Stimulated activated CD4-positive, alpha-beta T cell treated with anti-CD3 and anti-CD28 coated beads, Interleukin-12 subunit alpha, Interleukin-12 subunit beta, amount 100 ng/mL, for 24 hours (primary cell): ENCODE measurements at places on chromosomes 2 and 18.

DNA sequence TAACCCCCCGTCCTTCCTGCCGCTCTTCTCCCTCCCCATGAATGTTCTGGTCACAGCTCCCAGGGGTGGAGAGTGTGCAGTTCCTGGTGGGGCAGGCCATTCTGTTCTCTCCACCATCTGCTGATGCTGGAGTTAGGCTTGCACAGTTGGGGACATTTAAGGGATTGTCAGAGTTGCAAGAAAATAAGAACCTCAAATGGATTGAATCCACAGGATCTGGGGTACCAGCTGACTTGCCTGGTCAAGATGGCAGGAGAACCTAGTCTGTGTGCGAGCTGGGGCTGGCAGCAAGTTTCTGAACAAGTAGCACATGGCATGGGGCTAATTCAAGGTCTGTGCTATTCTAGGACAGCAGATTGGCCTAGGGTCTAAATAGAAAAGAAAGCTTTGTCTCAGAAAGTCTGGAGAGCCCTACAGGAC is 60.8 kb upstream of the TXNDC2 start:
- DNase-seq: no peak

DNA sequence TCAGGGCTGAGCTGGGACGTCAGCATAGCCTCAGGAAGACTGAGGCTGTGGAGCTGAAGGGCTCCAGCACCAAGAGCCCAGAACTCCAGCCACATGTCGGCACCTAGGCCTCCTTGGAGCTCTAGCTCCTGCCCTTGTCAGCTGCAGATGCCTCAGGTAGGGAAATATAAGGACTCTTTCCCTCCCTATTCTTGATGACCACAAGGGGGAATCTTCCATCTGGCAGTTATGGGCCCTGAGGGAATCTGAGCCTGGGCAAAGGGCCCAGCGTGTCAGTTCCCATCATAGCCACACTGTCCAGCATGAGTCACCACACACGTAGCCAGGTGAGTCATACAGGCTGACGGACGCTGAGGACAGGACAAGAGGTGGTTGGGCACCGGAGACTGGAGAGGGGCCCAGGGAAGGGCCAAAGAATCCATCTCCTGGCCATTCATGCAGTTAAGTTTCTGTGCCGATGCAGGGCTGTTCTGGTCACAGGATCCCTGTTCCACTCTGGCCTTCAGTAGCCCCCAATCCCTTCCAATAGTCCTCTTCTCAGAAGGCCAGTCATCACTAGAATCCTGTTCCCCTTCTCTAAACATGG is 1.8 kb downstream of the MPV17 start:
- no peak for DNase-seq

DNA sequence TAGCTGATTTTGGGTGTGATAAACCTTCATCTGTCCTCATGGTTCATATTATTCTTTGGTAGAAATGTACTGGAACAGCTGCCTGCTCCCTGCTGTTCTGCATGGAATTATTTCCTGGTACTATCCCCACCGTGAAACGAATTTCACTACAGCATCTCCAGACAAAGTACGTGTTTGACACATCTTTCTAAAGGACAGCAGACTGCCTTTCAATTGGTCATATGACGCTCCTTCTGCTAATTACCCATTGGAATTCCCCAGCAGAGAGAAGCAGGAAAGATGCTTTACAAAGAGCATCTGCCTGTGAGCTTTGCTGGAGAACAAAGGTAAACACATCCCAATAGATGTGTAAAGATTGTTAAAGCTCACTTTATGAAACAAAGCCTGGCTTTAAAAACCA is 4.4 kb upstream of the RFX8 start:
- DNase-seq: no peak

DNA sequence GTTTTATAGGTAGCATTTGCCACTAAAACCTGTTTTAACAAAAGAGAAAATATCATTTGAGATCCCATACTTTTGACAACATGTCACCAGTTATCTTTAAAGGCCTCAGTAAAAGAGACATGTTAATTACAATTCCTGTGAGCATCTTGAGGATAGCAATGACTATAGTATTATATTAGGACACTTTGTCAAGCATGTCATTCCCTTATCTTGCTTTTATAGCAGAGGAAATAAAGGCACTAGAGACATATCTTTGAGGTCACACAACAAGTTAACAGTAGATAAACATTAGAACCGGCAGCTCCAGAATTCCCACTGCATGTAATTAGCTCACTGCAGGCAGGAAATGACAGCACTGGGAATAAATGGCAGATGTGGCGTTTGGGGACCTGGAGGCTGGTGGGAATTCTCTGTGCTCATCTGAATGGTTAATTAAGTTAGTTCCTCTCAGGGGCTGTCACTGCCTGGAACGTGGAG is 25.9 kb downstream of the LYPD6B start:
- no peak for DNase-seq

DNA sequence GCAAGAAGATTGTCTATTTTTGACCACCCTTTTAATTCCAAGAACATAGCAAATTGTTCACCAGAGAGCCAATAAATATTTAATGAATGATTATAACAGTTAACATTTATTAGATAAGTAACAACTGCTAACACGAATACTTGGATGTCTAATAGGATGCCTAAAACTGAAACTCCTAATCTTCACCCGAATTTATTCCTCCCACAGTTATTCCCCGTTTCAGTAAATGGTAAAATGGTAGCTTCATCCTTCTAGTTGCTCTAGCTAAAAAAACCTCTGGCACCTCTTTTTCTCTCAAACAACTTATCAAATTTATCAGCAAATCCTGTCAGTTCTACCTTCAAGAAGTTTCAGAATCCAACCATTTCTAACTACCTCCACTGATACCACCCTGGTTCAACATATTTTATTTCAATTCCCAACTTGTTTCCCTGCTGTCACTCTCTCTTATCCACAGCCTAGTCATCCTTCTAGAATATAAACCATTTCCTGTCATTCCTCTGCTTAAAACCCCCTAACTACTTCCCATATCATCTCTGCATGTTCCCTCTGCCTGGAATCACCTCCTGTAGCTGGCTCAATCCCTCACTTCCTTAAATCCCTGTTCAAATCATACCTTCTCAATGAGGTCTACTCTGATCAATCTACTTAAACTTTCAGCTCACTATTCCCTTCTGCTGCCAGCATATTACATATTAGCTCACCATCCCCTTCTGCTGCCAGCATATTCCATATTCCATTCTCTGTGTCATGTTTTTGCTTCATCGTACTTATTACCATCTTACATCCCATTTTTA is 93.8 kb downstream of the ROCK2 start:
- no peak for DNase-seq
